ENCODE measurements at places on chromosomes 6 and 20.

DNA sequence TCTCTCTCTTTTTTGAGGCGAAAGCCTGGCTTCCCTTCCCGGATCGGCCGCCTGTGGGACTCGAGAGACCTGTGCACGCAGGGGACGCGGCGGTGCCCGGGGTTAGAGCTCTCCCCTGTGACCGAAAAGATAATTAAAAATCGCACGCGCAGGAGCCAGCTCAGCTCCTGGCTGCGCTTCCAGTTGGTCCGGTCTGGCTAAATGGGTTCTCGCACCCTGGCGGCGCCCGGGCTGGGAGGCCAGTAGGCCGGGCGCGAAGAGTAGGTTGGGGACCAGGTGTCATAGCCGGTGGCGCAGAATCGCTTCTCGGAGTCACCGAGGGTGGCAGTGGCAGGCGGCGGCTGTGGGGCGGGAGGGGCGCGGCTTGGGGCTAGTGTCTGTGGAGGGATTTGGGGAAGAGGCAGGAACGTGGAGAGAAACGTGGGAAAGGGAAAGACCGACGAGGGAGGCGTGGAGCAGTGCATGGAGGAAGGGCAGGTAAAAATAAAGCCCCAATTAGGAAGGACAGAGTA lies 41.9 kb upstream of the SUPT3H start:
- peak; percentile 42 for DNase-seq

- peak; percentile 6 for DNase-seq
These were observed 10.1 kb downstream of the ISM1 start for GRCh38 chr20:13231031-13231752.

DNA sequence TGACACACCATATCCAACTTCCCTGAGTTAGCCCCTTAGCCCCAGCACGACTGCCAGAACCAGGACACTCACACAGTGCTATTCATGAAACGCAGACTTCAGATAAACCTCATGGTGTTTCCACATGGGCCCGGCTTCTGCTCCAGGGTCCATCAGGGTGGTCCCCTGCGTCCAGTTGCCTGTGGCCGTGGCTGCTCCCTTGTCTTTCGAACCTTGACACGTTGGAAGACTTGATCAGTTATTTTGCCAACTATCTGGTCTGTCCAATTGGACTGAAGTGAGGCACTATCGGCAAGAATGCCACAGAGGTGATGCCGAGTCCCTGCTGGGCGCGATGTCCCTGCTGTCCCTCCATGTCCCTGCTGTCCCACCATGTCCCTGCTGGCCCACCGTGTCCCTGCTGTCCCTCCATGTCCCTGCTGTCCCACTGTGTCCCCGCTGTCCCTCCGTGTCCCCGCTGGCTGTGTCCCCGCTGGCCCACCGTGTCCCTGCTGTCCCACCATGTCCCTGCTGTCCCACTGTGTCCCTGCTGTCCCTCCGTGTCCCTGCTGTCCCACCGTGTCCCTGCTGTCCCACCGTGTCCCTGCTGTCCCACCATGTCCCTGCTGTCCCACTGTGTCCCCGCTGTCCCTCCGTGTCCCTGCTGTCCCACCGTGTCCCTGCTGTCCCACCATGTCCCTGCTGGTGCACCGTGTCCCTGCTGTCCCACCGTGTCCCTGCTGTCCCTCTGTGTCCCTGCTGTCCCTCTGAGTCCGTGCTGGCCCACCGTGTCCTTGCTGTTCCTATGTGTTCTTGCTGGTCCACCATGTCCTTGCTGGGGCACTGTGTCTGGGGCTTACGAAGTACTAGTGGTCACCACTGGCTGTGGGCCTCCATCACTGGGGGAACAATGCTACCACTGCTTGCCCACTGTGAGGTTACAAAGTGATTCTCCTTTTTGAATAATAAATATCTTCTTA lies 251.4 kb downstream of the DLL1 start:
- DNase-seq = no peak

GRCh38 chr20:12175538-12175937 lies 257.8 kb downstream of the BTBD3 start:
- no peak for DNase-seq

GRCh38 chr6:105488516-105489215 lies 85.8 kb upstream of the PREP start:
- DNase-seq = no peak

DNA sequence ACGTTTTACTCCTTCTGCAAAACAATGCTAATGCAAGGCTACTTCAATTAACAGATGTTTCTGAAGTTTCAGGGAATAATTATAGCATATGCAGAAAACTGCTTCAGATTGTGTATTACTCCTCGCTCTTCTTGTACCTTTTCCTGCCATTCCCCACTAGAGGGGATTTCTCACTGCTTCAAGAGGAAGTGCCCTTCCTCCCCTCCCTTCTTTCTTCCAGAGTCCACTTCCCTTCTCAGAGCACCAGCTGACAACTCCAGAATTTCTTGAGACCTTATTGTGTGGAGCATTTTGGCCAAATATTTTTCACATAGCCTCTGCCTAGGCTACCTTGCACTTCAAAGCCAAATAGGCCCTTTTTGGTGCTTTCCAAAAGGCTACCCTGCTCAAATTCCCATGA lies 12.7 kb upstream of the MCUR1 start:
- DNase-seq = no peak
